ENCODE measurements at places on chromosomes 1 and 21. TPM values are rescaled to one million over a fixed set of nuclear protein-coding genes. Genes with fewer than 3 reads are reported as not detected.

GRCh38 chr1:106603616-106604015 lies 452.9 kb upstream of the PRMT6 start:
- DNase-seq = no peak
- no peak overlapping the region for H3K27ac ChIP-seq
- no peaks in the 10 kb centered on the region for H3K4me1 ChIP-seq
- no peak overlapping the region for H3K4me3 ChIP-seq
- no peaks in the 10 kb centered on the region for H3K27me3 ChIP-seq
- H3K36me3 ChIP-seq = no peaks in the 10 kb centered on the region

Gene FNBP1L
- 0.15 TPM for total RNA-seq

DNA sequence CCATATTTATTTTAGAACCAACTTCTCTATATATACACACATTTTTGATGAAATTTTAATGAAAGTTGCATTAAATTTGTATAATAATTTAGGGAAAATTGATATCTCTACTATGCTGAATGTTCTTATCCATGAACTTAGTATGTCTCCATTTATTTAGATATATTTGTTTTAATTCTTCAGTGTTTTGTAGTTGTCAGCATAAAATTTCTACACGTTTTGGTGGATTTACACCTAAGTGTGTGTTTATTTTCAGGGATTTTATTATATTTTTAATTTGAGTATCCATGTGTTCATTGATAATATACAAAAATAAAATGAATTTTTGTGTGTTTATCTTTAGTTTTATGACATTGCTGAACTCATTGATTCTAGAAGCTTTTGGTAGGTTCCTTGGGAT lies 36.7 kb downstream of the PCBP3 start:
- no peaks in the 10 kb centered on the region for H3K36me3 ChIP-seq
- H3K27ac ChIP-seq = no peak overlapping the region
- no peaks in the 10 kb centered on the region for H3K4me1 ChIP-seq
- DNase-seq = no peak
- H3K27me3 ChIP-seq = peaks cover 9% of the 10 kb centered on the region

DNA sequence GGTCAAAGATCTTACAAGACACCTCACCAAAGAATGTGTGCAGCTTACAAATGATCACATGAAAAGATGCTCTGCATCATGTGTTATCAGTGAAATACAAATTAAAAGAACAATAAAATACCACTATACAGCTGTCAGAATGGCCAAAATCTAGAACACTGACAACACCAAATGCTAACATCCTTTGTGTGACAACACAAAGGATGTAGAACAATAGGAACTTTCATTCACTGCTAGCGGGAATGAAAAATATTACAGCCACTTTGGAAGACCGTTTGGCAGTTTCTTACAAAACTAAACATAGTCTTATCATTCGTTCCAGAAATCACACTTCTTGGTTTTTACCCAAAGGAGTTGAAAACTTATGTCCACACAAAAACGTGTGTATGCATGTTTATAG lies 20.6 kb upstream of the SELP start:
- peaks cover 4% of the 10 kb centered on the region for H3K36me3 ChIP-seq
- no peak overlapping the region for H3K27ac ChIP-seq
- no peak for DNase-seq
- H3K27me3 ChIP-seq = no peaks in the 10 kb centered on the region

Gene RGS16
- 6.4 TPM for total RNA-seq

GRCh38 chr21:36048357-36048756 lies 12.0 kb downstream of the SETD4 start:
- H3K4me3 ChIP-seq = no peak overlapping the region
- no peak overlapping the region for H3K27ac ChIP-seq
- H3K27me3 ChIP-seq = no peaks in the 10 kb centered on the region
- peaks cover 66% of the 10 kb centered on the region for H3K36me3 ChIP-seq
- no peak for DNase-seq

Gene SLX9
- 47.0 TPM for total RNA-seq

Gene AHDC1
- 16.9 TPM for total RNA-seq

DNA sequence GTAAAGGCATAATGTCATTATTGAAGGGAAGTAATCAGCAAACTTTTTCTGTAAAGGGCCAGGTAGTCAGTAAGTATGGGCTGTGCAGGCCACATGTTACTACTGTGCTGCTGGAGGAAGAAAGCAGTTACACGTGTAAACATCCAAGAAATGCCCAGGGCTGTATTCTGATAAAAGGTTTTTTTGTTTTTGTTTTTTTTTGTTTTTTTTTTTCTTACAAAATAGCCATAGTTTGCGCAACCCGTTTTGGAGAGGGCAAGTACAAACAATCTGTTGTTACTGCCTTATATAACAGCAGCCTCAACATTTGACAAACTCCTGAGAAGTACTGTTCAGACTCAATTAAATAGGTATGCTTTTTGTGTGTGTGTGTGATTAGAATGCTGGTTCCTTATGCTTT lies 26.7 kb upstream of the MTMR11 start:
- no peak overlapping the region for H3K27ac ChIP-seq
- H3K4me3 ChIP-seq = no peak overlapping the region
- peaks cover 37% of the 10 kb centered on the region for H3K36me3 ChIP-seq
- H3K4me1 ChIP-seq = peaks cover 23% of the 10 kb centered on the region
- no peaks in the 10 kb centered on the region for H3K27me3 ChIP-seq
- no peak for DNase-seq

Gene GNG5
- 127 TPM for total RNA-seq

Gene PANK4
- 71.7 TPM for total RNA-seq

Gene F13B
- not detected for total RNA-seq

Gene FCRL1
- total RNA-seq = not detected

- peak; percentile 69 for DNase-seq
- no peaks in the 10 kb centered on the region for H3K36me3 ChIP-seq
- peak overlapping the region; percentile 40 for H3K4me3 ChIP-seq
Measured at GRCh38 chr1:27632387-27633297, 2.3 kb downstream of the FGR start.

DNA sequence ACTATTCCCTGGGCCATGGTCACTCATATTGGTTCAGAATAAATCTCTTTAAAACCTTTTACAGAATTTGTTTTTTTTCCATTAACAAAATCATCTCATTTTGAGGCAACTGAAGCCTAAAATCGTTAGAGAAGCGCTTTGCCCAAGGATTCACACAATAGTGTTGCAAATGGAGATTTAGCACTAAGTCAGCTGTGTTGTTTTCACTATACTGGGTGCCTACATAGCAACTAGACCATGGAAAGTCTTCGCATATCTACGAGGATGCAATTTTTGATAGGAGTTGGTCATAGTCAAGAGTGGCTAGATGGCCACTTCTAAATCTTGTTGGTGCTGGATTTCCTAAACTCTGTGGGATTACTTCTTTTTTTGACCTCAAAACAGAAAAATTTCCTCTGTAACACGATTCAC lies 530 bp upstream of the TIPRL start:
- no peak overlapping the region for H3K27ac ChIP-seq
- H3K27me3 ChIP-seq = peaks cover 5% of the 10 kb centered on the region
- peaks cover 11% of the 10 kb centered on the region for H3K4me1 ChIP-seq
- H3K36me3 ChIP-seq = no peaks in the 10 kb centered on the region
- H3K4me3 ChIP-seq = no peak overlapping the region

DNA sequence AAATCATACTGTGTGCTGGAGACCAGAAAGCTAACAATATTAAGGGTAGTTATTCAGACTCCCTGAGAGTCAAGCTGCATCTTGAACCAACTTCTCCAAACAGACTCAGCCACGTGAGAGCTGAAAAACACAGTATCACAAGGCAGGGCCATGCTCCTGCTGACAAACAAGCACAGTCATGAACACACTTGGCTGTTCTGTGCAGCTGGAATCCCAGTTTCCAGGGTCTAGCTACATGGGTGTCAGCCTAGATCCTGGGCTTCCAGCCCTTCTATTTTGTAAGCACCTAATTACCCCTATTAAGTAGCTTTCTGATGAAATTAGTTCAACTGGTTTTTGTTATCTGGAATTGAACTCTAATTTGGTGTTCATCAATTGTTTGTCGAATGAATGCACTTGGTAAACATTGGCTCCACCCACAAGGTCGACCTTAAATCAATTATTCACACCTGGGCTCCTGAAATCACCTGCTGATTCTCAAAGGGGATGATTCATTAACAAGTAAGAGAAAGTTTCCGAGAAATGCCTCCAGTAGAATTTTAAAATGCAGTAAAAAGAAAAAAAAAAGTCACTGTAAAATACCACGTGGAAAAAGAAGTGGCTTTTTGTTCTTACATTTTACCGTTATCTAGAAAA lies 179.3 kb downstream of the ZC3H11B start:
- no peak overlapping the region for H3K4me3 ChIP-seq
- no peak for DNase-seq
- H3K4me1 ChIP-seq = peaks cover 3% of the 10 kb centered on the region
- no peak overlapping the region for H3K27ac ChIP-seq

- no peak overlapping the region for H3K4me3 ChIP-seq
- peak overlapping the region; percentile 61 for H3K27ac ChIP-seq
- H3K4me1 ChIP-seq = peaks cover 27% of the 10 kb centered on the region
- peaks cover 3% of the 10 kb centered on the region for H3K27me3 ChIP-seq
- H3K36me3 ChIP-seq = no peaks in the 10 kb centered on the region
- DNase-seq = peak; percentile 33
Measured at GRCh38 chr1:33088119-33088906, 7.4 kb downstream of the AZIN2 start.

Data from activated CD4-positive, alpha-beta memory T cell treated with anti-CD3 and anti-CD28 coated beads, Interleukin-2, amount 10 ng/mL, durations not matched to agents 7 days and 5 days (primary cell).